H9 (cell line): ENCODE measurements at places on chromosomes 1 and 21. TPM values are rescaled to one million over a fixed set of nuclear protein-coding genes. Genes with fewer than 3 reads are reported as not detected.

DNA sequence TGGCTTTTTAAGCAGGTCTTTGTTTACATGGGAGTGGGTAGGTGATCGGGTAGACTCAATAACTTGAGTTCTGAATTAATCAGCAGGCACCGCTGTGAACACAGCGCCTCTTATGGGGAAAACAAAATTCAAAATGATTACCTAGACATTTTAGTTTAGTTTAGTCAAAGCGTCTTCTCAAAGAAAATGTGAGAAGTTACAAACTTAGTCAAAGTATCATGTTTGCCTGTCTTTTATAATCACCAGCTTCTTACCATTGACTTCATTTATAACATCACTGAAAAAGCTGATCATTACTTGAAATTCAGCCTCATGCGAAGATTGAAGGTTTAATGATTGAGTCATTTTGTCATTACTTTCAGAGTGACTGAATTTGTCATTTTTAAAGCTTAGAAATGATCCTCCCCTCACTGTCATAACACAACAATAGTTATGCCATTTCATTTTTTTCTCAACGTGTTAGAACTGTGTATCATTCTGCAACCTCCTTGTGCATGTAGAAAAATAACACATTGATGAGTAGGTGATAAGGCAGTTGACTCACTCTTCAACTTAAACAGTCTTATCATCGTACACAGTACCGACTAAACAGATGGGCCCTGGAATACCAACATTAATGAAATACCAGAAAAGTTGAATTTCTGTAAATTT is 188.5 kb downstream of the NFIA start:
- no peak for DNase-seq

DNA sequence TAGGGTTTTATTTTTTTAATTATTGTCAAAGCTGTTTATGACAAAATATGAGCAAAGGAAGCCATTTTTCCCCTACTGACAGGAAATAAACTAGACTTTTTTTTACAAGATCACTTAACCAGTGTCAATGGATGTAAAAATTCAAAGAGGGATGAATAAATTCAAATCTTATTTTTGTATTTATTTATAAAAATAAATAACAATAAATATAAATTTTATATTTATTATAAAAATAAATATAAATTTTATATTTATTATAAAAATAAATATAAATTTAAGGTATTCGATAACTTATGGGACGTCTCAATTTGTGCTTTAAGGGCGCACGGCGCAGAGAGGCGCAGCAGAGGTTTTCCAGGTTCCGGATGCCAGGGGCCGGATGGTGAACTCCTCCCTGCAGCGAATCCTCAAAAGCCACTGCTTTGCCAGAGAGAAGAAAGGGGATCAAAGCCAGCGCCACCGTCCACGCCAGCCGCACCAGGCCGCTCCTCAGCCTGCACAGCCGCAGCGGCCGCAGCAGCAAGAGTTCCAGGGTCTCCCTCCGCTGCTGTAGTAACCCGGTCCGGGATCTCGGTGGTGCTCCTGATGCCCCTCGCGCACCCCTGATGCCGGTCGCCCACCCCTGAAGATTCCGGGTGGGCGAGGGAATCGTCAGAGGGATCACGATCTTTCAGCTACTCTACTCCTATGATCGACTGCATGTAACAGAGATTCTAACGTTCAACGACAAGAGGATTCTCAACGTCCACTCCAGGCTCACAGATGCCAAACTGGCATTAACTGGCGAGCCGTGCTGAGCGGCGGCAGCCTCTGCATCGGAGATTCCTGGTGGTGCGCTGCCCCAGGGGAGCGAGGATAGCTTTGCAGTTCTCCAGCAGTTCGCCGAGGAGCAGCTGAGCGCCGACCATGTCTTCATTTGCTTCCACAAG is 28.5 kb upstream of the RLF start:
- no peak for DNase-seq

- DNase-seq: no peak
Measured at GRCh38 chr1:14919751-14920150, 233.8 kb upstream of the TMEM51 start.

DNA sequence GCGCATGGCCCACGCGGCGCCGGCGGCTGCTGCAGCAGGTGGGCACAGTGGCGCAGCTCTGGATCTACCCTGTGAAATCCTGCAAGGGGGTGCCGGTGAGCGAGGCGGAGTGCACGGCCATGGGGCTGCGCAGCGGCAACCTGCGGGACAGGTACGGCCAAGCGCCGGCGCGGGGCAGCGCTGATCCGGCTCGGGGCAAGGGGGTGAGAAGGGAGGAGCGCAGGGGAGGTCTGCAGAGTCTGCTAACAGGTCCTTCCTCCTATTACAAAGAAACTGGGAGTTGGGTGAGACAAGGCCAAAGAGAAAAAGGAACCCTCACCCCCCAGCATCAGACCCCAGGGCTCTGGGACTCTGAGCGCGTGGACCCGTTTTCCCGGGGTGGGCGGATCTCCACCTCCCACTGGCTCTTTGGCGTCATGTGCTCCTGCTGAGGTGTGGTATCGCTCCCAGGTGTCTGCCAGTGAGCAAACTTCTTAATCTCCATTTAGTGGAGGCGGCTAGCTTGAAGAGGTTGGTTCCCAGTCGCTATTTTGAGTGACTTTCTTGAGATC is 431 bp downstream of the MTARC1 start:
- DNase-seq: peak; percentile 67

DNA sequence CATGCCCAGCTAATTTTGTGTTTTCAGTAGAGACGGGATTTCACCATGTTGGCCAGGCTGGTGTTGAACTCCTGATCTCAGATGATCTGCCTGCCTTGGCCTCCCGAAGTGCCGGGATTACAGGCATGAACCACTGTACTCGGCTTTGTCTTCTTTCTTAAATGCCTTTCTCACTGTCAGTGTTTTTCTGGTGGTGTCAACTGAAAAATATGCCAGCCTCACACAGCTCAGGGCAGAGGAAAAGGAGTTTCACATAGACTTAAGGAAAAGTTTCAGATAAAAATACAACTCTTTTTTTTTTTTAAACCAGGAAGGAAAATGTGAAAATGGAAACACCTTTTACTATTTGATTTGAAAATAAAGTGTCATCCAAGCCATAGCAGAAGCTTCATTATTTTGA is 4.6 kb upstream of the MAB21L3 start:
- no peak for DNase-seq

GRCh38 chr1:224203243-224204016 is 20.4 kb downstream of the DEGS1 start:
- DNase-seq: peak; percentile 67

- DNase-seq: peak; percentile 37
Measured at GRCh38 chr1:103525114-103525606, 339 bp upstream of the RNPC3 start.

DNA sequence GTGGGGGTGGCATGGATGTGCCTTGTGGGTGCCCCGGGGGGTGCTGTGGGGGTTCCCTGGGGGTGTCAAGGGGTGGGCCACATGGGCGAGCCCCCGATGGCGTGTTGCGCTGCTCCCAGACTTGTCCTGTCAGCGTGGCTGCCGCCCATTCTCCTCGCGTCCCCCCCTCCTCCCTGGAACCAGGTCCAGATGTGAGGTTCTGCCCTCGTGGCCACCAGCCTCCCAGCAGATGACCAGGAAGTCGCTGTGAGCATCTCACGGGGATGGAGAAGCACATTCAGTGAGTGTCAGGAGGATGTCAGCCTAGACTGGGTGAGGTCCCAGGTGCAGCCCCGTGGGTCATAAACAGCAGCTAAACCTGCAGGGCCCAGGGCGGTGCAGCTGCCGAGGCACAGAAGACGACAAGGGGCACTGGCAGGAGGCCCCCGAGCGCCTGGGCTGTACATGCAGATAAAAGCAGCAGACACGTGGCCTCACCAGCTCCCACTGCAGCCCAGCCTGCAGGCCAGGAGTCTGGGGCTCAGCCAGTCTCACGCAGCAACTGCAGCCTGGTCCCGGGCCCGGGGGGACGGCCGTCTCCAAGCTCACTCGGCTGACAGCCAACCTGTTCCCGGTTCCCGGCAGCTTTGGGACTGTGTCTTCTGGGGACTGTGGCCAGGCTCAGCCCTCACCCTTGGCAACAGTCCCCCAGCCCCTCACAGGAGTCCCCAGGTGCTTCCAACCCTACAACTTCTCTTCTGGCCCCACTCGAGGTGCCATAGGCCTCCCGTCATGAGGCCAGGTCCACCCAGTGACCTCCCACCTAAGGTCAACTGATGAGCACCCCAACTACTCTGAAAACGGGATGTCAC is 17.5 kb upstream of the COL6A2 start:
- DNase-seq: peak; percentile 33

DNA sequence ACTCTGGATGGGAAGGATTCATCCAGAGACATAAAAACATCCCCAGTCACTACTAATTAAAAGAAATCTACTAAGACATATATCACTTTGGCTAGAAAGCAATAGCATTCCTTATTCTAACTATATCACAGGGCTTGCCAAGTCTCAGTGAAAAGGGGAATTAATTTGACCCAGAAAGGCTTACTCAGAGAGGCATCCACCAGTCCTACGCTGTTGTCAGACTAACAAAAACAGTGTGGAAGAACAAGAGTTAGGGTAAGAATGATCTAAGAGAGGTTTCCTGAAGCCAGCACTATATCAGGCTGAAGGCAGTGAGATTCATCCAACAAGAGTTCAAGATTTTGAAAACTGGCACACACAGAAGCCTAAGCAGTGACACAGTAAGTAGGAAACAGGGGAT is 126.1 kb downstream of the GDAP2 start:
- no peak for DNase-seq

GRCh38 chr1:15364740-15365139 is 44.9 kb upstream of the EFHD2 start:
- DNase-seq: peak; percentile 41

GRCh38 chr21:38758501-38759214 is 47.1 kb upstream of the ETS2 start:
- DNase-seq: no peak

DNA sequence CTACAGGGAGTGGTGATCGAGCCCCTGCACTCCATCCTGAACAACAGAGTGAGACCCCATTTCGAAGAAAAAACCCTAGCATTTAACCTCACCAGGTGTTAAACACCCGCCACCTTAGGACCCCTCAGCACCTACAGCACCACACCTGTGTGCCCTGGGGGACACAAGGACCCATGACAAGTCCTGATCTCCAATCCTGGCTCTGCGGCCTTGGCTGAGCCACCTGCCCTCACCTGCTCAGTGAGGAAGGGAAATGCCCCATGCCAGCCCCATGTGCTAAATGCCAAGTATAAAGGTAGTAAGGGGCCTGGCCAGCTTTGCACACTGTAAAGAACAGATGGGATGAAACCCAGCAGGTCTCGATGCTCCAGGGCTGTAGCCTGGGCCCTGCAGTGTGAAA is 11.1 kb downstream of the MRTO4 start:
- no peak for DNase-seq

DNA sequence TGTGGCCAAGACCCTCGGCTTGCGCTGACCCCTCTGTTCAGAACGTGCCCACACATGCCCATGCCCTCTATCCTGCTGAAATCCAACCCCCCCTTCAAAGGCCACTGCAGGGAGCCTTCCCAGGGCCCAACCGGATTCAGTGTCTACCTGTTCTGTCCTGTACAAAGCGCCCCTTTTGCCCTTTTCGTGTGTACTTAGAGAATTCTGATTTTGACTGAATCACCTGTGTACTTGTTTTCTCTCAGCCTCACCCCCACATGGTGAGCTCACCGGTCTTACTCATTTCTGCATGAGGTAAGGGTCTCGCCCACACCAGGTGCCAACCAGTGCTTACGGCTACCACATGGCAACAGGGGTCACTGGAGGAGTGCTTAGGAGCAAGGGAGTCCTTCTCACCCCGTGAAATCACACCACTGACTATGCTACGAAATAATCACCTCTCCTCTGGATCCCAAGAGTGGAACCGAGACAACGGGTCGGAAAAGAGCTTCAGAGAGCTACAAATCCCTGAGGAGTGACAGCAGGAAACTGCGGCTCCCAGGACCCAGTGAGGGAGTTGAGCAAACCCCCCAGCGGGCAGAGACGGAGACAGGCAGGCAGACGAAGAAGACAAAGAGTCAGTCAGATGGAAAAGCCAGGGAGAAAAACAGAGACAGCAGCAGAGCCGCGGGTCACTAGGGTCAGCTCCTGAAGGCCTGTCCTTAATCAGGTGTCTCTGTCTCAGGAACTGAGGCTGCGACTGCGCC is 2.1 kb upstream of the S100A2 start:
- DNase-seq: peak; percentile 53

- DNase-seq: no peak
Measured at GRCh38 chr1:161483361-161483760, 21.9 kb upstream of the FCGR2A start.

DNA sequence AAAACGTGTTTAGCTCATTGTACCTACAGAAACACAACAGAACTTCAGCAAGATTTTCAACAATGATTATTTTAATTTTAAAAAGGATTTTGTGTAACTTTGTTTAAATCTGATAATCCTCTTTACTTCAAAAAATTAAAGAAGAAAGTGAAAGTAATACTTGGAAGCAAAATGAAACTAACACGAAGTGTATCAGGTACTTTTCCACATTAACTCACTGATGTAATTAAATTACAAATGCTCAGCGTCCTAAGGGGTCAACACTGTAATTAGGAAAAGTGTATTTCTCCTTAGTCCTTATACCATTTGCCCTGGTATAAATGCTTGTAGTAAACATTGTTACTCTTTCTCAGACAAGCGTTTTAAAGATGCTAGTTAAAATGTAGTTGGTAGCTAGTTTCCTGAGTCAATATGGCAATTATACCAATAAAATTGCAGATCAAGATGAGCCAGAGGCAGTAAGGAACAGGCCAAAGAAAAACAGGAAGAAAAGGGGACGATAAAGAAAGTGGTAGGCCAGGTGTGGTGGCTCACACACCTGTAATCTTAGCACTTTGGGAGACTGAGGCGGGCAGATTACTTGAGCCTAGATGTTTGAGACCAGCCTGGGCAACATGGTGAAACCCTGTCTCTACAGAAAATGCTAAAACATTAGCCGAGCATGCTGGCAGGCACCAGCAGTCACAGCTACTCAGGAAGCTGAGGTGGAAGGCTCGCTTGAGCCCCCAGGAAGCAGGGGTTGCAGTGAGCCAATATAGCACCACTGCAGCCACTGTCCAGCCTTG is 553.0 kb downstream of the SMYD3 start:
- no peak for DNase-seq

- no peak for DNase-seq
Measured at GRCh38 chr1:81432059-81432458, 368.7 kb upstream of the ADGRL2 start.

The NUP210L gene
- 0.04 TPM in 1 of 2 replicates, not detected in the other for total RNA-seq

The PRR9 gene
- total RNA-seq: not detected in 2 replicates

The LDLRAD2 gene
- total RNA-seq: 0.88 and 1.0 TPM in 2 replicates

The FAAH gene
- 18.9 and 23.4 TPM in 2 replicates for total RNA-seq

The AKIRIN1 gene
- 235 and 237 TPM in 2 replicates for total RNA-seq

The CA6 gene
- not detected in 2 replicates for total RNA-seq

The AUNIP gene
- 22.0 and 22.2 TPM in 2 replicates for total RNA-seq

The CD1B gene
- total RNA-seq: not detected in 2 replicates

The UBXN11 gene
- total RNA-seq: 13.1 and 13.7 TPM in 2 replicates
